Mesendoderm (in vitro differentiated cells): ENCODE measurements at places on chromosomes 5 and 9.

DNA sequence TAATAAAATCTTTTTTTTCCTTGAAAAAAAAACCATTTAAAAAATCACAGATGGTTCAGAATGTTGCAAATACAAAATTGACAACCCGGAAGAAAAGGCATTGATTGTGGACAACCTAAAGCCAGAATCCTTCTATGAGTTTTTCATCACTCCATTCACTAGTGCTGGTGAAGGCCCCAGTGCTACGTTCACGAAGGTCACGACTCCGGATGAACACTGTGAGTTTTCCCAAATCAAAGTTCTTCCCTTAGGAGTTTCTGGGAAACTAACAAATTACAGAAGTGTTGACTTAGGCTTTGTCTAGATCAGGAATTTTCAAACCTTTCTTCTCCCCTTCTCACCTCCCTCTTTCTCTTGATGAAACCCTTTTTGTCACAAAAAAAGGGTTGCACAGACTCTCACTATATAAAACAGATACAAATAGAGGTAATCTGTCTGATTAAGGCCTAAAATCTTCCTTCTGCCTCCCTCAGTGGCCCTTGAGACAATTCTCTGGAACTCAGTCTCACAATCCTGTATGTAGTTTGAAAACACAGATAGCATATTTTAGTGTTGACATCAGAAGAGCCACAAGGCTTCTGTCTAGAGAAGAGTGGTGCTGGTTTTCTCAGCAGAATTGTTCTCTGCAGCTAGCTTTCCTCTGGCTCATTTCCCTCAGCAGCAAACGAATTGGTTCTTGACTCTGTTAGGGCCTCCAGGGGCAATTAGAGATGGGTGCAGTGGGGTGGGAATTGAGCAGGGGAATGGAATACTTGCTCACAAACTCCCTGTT is 79.5 kb downstream of the OSMR start:
- peak; percentile 66 for DNase-seq

GRCh38 chr9:121333950-121334773 is 35.9 kb downstream of the STOM start:
- DNase-seq, result no peak

DNA sequence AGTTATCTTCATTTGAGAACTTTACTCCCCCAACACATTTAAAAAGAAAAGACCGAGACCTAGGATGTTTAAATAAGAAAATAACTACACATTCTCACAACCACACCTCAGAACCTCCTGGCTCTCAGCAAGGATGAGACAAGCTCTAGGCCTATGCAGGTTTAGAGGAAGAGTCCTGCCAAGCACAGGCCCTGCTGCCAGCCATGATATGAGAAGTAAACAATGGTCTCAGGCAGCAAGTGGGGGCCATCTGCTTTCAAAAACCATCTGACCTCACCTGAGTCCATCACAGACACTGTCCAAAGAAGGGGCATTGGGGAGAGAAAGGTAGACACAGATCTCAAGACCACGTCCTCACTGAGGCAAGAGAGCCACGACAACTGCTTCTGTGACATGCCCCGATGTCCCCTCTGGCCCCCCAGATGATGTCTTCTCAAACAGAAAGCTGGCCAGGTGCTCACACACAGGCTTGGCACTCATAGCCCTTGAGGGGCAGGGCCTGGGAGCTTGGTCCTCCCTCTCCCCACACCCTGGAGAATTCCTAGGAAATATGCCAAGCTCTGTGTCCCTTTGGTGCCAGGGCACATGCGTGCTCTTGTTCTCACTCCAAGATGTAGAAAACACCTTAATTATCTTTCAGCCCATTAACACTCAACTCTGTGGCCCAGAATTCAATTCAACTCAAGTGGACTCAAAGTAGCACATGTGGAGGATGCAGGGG is 150.4 kb downstream of the FSTL4 start:
- no peak for DNase-seq

DNA sequence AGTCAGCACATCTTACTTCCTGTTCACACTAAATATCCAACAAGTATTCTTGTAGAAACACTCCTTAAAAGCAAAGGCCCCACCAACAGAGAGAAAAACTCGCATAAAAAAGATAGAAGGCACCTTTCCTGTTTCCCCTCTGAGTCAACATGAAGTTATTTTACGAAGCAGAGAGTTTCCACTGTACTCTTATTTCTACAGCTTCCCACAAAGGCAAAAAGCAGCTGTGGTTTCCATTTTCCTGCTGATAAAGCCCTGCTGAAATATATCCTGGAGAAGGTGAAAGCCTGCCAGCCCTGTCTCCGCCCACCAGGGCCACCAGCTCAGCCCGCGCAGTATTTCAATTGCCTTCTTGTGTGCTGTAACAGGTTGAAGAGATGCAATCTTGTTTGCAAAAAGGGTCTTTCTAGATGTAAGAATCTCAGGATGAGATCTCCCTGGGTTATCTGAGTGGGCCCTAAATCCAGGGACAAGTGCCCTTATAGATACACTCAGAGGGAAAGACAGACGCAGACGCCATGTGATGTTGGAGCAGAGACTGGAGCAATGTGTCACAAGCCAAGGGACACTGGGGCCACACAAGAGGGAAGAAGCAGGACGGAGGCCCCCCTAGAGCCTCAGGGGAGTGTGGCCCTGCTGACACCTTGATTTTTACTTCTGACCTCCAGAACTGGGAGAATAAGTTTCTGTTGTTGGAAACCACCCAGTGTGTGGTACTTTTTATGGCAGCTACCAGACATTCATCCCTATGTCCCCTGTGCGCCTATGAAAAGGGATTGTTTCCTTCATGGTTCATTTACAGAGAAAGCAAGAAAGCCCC is 19.9 kb downstream of the SEMA4D start:
- DNase-seq, result no peak

- DNase-seq, result no peak
Observed at GRCh38 chr5:148734518-148734917, 80.2 kb upstream of the HTR4 start.

DNA sequence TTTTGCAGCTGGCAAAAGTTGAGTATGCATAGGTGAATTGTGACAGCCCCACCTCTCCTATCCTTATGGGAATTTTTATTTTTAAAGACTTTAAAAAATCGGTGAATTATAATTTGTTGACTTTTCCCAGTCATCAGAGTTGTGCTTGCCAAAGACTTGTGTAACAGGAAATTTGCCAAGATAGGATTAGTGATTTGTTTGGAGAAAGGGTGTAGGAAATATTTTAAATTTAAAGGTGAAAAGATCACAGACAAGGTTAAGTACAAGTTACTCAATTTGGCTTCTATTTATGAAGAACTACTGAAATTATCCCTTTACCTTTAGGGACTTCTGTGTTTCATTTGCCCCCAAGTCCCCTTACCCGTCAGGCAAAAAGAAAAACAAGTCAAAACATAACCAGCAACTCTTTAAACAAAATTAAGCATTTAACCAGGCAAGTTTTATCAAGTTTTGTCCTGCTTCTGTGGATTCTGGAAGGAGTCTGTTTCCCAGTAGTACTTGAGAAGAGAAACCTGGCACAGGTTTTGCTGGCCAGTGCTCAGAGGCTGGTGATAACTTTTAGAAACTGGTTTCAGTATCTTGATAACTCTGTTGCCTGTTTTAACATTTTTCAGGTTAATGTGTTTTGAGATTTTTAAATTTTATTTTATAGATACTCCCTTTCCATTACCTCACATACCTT is 285.4 kb downstream of the MAST4 start:
- DNase-seq, result no peak

DNA sequence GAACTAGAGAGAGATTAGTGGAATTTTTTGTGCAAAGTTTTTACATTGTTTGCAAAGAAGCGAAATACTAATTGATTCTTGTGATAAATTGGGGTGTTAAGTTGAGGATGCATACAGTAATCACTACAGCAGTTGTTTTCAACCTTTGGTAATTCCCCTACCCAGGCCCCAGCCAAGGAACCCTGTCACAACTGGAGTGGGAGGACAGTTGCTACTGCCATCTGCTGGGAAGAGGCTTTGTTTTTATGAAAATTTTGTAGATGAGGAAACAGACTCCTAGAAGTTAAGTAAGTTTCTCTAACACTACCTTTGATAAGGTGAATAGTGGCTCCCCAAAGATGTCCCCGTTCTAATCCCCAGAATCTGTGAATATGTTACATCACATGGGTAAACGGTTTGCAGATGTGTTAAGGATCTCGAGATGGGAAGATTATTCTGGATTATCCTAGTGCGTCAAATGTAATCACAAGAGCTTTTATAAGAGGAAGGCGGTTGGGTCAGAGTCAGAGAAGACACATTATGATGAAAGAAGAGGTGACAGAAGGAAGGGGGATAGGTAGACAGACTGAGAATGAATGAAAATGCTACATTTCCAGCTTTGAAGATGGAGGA is 34.0 kb upstream of the PPP1R2B start:
- DNase-seq, result peak; percentile 69

GRCh38 chr9:76690973-76691370 is 73.3 kb upstream of the PCA3 start:
- DNase-seq, result no peak

DNA sequence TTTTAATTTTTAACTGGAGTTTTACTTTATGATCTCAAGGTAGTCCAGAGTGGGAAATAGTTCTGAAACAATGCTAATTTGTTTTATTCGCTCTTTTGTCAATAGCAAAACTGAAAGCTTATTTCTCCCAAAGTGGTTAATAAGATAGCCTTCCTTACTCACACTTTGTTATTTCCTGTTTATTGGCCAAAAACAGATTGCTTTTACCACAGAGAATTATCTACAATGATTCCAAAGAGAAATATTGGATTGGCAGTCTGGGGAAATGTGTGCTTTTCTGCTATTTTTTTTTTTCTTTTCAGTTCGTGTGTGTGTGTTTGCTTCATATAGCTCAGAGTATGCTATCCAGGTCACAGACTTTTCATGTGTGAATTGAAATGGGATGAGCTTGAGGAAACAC is 756.7 kb upstream of the RGMB start:
- no peak for DNase-seq

DNA sequence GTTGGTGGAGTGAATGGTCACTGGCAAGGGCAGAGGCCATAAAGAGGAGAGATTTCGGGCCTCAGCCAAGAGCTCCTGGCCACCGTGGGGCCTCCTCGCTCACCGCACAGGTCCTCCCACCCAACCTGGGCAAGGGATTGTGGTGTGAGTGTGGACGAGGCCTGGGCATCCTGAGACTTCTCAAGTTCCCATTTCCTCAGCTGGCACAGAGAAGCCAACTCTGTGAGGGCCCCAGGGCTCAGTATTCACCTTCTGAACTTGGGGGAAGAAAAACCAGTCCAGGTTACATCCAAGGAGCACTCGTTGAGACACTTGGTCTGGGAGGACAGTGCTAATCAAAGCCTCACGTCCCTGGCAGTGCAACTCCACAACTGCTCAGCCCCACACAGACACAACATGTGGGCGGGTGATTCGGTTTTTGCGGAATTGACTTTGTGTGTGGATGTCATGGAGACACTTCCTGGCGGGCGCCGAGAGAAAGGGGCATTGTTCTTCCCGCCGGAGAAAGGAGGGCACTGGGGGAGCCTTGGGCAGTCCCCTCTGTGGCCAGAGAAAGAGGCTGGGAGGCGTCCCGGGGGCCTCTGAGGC is 28.5 kb upstream of the NKD2 start:
- no peak for DNase-seq

- no peak for DNase-seq
Observed at GRCh38 chr5:143807401-143807800, 4.6 kb upstream of the HMHB1 start.

GRCh38 chr5:54309691-54310432 is 511 bp downstream of the ARL15 start:
- peak; percentile 59 for DNase-seq

GRCh38 chr5:40879163-40879942 is 29.9 kb upstream of the C7 start:
- peak; percentile 9 for DNase-seq

DNA sequence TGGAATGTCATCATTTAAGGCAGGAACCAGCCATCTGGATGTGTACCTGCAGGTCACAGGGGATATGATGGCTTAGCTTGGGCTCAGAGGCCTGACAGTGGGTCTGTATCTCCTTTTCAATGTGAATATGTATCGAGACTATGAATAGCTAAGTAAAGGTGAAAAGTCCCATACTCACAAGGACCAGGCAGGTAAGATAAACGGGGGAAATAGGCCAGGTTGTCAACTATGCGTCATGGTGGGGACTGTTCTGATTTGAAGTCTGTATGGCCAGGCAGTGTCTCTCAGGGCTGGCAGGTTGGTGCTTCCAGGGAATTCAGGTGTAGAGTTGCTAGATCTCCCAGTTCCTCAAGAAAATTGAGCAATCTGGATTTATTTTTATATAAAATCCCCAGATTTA is 987.9 kb upstream of the WWC1 start:
- peak; percentile 40 for DNase-seq

- DNase-seq, result no peak
Observed at GRCh38 chr5:77211691-77212047, 1.2 kb downstream of the PDE8B start.

DNA sequence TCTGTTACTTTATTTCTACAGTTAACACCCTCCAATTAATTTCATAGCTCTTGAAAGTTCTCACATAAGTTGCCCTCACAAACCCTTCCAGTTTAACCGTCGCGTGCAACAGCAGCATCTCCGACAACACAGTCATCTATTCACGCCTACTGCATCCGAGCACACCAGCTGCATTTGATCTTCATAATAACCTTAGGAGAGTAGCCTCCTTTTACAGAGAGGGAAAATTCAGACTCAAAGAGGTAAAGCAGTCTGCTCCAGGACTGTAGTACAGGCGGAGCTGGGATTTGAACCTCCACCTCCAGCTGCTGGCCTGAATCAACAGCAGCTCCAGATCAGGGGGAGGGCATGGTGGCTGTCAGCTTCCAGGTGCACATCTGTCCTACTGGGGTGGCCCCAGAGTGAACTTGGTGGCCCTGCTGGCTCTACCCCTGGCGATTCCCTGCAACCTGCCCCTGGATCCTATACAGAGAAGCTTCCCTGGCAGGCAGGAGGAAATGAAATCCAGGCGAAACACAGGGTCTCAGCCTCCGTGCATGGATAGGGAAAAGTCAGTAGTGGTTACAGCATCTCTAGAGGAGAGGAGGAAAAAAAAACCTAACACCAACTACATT is 71.6 kb upstream of the UNC5A start:
- DNase-seq, result no peak

DNA sequence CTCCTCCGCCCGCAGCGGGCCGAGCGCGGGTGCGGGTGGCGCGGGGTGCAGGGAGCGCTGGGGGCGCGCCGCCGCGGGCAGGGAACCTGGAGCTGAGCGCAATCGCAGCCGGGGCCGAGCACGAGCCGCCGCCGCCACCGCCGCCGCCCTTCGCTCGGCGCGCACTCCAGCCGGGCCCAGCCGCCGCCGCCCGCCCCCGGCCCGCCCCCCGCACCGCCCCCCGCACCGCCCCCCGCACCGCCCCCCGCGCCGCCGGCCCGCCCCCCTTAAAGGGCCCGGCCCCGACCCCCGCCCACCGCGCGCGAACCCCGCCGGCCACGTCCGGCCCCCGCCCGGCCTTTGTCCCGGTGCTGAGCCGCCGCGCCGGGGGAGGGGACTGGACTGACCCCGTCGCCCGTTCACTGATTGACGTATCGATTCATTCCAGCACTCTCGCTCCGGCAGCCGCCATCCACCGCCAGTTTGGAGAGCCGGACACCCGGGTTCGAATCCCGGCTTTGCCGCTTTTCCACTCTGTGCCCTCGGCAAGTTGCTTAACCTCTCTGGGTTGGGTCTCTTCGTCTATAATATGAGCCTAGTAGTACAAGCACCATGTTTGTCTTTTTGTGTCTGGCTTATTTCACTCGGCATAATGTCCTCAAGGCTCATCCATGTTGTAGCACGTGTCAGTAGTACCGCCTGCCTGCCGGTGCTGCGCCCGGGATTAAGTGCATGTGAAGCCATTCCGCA is at the start of gene SH3PXD2B:
TSS of gene SH3PXD2B (minus strand) at position 168 of the 729 bp plus-strand sequence. CDS start 173 bp downstream, outside the sequence.
- peak; percentile 74 for DNase-seq

GRCh38 chr9:109805050-109805449 is 25.1 kb downstream of the PALM2AKAP2 start:
- DNase-seq, result no peak

GRCh38 chr5:141934099-141934844 is 10.6 kb downstream of the DELE1 start:
- DNase-seq, result no peak
